A549 treated with Mapracorat at 1 μM for 4 hours (cell line): ENCODE measurements at places on chromosomes 1 and 21. TPM values are rescaled to one million over a fixed set of nuclear protein-coding genes. Genes with fewer than 3 reads are reported as not detected.

The STK40 gene
- 8.3 to 11.0 TPM (median 10.7 TPM) in 5 replicates for total RNA-seq

The UQCRH gene
- 385 to 553 TPM (median 399 TPM) in 5 replicates for total RNA-seq

The WNT9A gene
- total RNA-seq: 6.8 to 10.2 TPM (median 7.9 TPM) in 5 replicates

The KIF14 gene
- 7.1 to 11.0 TPM (median 9.7 TPM) in 5 replicates for total RNA-seq

The C8B gene
- total RNA-seq: not detected in 5 replicates

The URB2 gene
- total RNA-seq: 11.9 to 15.4 TPM (median 14.6 TPM) in 5 replicates

The CELA2B gene
- total RNA-seq: not detected in 5 replicates

The TMEM240 gene
- 0.24 to 1.1 TPM (median 0.32 TPM) in 5 replicates for total RNA-seq

The JTB gene
- 107 to 160 TPM (median 148 TPM) in 5 replicates for total RNA-seq

The PIGV gene
- total RNA-seq: 5.1 to 6.1 TPM (median 5.5 TPM) in 5 replicates

The CATSPERE gene
- total RNA-seq: 0.06 to 0.08 TPM (median 0.07 TPM) in 3 of 5 replicates, not detected in the others

The FBLIM1 gene
- 21.8 to 34.6 TPM (median 27.8 TPM) in 5 replicates for total RNA-seq

The PCP4 gene
- not detected in 5 replicates for total RNA-seq

The CBR3 gene
- total RNA-seq: 10.7 to 14.1 TPM (median 13.5 TPM) in 5 replicates

The VANGL2 gene
- 0.57 to 0.82 TPM (median 0.79 TPM) in 5 replicates for total RNA-seq

The MYBPH gene
- total RNA-seq: 0.09 TPM in 1 of 5 replicates, not detected in the others

The PRAMEF2 gene
- 0.09 TPM in 1 of 5 replicates, not detected in the others for total RNA-seq

The FTCD gene
- total RNA-seq: not detected in 5 replicates

The MOV10 gene
- 24.4 to 33.8 TPM (median 29.7 TPM) in 5 replicates for total RNA-seq

The DISC1 gene
- total RNA-seq: 0.10 to 0.24 TPM (median 0.19 TPM) in 5 replicates

The CD1B gene
- total RNA-seq: not detected in 5 replicates

The TTC39A gene
- 1.5 to 2.7 TPM (median 2.2 TPM) in 5 replicates for total RNA-seq

The RGS8 gene
- total RNA-seq: not detected in 5 replicates

The CLDN14 gene
- not detected in 5 replicates for total RNA-seq

The FAM177B gene
- total RNA-seq: not detected in 5 replicates

The VSIG8 gene
- total RNA-seq: 0.17 TPM in 1 of 5 replicates, not detected in the others

The ABCA4 gene
- 0.10 to 0.26 TPM (median 0.12 TPM) in 4 of 5 replicates, not detected in the other for total RNA-seq

The RAB25 gene
- total RNA-seq: 0.29 TPM in 1 of 5 replicates, not detected in the others

The HRNR gene
- not detected in 5 replicates for total RNA-seq

The GALE gene
- total RNA-seq: 69.6 to 81.9 TPM (median 76.4 TPM) in 5 replicates

The PGM1 gene
- total RNA-seq: 32.4 to 37.4 TPM (median 36.3 TPM) in 5 replicates
